ENCODE measurements at places on chromosomes 1 and 21.

DNA sequence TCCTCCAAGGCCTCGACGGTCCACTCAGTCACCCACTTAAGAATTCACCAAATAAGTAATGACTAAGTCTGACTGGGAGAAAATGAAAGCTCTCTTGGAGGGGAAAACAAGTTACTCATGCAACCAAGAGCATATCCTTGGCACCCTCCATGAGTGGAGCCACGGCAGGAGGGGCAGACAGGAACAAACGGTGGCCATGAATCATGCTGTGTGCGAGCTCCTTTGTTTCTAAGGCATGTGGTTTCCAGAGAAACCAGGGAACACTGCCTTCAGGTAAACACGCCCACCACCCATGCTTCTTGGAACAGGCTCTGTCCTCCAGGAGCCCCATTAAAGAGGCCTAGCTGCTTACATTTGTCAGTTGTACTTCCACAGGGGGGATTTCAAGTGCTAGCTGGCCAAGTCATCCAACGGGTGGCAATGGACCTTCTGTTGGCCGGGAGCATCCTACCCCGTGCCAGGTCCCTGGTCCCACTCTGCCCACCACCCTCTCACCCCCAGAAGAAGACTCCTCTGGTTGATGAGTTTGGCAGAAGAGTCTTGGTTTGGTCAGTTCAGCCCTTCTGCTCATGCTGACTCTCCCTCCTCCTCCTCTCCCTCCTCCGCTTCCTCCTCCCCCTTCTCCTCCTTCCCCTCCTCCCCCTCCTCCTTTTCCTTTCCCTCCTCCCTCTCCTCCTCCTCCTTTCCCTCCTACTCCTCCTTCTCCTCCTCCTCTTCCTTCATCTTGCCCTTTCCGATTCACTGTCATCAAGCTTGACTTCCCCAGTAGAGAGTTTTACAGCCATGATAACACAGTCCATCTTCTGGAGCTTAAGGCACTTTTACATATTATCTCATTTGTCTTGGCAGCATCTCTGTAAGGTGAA, 107.6 kb downstream of the CCDC185 start:
- DNase-seq, result peak; percentile 78

DNA sequence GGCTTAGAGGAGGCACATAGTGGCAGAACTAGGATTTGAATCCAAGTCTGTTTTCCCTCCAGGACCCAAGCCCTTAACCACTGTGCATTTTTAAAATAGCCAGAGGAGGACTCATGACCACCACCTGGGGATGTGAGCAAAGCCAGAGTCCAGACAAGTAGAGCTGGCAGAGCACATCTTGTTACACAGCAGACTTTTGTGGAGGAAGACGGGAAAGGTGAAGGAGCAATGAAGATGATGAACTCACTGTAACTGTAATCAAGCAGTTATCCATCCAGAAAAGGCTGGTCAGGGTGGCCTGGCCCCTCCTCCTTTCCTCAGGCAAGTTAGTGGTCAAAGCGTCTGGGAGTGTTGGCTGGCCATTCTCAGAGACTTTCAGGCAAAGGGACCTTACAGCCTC, 50.9 kb downstream of the SLC44A3 start:
- no peak for DNase-seq

DNA sequence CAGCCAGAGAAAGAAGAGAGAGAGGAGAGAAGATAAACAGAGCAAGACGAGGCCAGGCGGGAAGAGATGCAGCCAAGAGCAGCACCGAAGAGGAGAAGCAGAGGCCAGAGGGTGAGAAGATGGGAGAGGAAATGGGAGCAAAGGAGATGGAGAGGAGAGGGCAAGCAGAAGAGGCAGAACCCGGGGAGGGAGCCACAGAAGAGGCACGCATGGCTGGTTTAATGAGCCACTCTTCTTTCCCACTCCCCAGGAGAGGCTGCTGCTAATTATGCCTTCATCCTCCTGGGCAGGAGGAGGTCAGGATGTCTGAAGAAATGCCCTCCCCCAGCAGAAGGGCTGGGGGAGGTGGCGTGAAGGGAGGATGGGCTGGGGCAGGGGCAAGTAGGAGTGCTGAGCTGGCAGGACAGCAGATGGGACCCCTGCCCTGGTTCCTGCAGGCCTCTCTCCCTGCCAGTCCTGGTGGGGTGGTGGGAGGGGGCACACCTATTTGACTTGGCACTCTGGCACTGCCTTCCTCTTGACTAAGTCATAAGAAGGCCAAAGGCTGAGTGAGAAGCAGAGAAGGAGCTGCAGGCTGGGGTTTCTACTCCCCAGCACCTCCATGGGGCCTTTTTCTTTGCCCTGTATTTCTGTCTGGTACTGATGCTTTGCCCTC, 32.3 kb downstream of the KIRREL1 start:
- DNase-seq, result no peak

GRCh38 chr1:31586376-31587327, 10.3 kb downstream of the TINAGL1 start:
- no peak for DNase-seq

DNA sequence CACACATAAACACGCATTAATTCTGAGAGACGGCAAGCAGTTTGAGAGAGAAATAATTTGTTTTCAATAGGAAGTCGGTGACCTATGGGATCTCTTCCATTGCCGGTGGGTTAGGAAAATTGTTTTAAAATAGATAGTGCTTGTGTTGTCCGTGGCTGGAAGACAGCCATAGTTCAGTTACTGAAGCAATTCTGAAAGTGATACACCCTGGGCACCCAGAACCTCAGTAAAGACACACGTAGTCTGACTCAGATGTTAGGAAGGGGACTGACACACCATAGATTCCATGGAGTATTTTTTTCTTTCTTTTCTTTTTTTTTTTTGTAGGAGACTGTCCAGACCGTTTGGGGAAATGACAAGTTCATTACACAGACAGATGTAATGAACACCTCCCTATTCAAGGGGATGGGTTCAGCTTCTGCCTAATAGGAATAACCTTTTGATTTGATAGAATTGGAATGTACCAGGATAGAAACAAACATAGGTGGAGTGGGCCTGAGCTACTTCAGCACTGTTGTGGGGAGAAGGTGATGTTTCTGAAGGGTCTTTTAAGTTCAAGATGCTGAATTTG, 1.6 kb downstream of the C1orf21 start:
- peak; percentile 51 for DNase-seq

- DNase-seq, result peak; percentile 8
Measured at GRCh38 chr1:168636642-168637111, 60.3 kb downstream of the XCL1 start.

GRCh38 chr1:84928979-84929378, 36.0 kb upstream of the LPAR3 start:
- no peak for DNase-seq

GRCh38 chr1:15799928-15800835, 7.3 kb downstream of the UQCRHL start:
- DNase-seq, result no peak

GRCh38 chr1:185804206-185804605, 70.0 kb downstream of the HMCN1 start:
- no peak for DNase-seq
